HFFc6 (cell line): ENCODE measurements at places on chromosomes 6 and 20.

DNA sequence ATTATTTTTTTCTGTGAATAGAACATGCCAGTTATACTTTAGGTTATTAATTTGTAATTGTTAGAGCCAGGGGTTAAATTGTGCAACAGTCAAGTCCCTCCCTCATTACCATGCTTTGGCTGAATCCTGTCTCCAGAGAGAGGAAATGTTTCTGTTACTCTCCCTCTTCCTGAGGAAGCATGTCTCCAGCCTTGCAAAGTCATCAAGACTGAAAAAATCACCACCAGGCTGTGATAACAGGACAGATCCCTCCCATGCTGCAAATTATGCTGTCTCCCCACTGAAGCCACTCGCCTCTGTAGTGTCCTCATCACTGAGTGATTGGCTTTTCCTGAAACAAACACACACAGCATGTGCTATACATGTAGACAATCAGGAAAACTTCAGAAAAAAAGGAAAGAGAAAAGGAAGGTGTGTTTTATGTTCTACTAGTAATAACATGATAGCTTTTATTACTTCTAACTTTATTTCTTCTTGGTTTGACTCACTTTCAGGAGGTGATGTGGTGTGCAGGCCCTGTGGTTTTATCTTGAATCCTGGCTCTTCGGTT is 290.0 kb upstream of the JAG1 start:
- no peak for DNase-seq

- DNase-seq: no peak
Measured at GRCh38 chr6:143513410-143513809, 1.9 kb upstream of the FUCA2 start.

GRCh38 chr20:8036771-8037170 is 17.2 kb upstream of the TMX4 start:
- no peak for DNase-seq

- DNase-seq: no peak
Measured at GRCh38 chr6:163496205-163496604, 81.7 kb downstream of the QKI start.

DNA sequence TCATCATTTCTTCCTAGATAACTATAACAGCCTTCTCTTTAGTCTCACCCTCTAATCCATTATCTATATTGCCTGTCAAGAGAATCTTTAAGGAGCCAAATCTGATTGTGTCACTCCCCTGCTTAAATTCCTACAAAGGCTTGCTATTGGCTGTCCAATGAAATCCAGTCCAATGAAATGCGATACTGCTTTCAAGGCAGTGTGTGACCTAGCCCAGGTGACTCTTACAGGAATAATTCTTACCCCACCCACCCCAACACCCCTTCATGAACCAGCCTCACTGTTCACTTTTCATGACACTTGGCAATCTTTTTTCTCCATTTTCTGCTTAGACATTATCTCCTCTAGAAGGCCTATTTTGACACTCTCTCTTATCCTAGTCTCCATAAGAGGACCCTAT is 163.3 kb upstream of the MARCKS start:
- DNase-seq: no peak
